Endodermal cell (in vitro differentiated cells): ENCODE measurements at places on chromosomes 4 and X. TPM values are rescaled to one million over a fixed set of nuclear protein-coding genes. Genes with fewer than 3 reads are reported as not detected.
A peak's percentile ranks its signal among the peaks of the same experiment; 100 is the strongest.

GRCh38 chr4:105198541-105198940 lies 51.9 kb downstream of the TET2 start:
- DNase-seq = no peak

DNA sequence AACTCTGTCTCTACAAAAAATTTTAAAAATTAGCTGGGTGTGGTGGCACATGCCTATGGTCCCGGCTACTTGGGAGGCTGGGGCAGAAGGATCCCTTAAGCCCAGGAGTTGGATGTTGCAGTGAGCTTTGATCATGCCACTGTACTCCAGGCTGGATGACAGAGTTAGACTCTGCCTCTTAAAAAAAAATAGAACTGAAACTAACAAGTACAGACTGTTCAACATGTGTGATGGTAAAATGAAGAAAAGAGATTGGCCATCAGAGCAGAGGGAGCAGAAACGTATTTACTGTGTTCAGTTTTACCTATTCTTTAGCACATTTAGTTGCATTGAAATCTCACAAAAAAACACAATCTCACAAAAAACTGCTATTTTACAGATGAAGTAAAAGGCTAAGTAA lies 77.9 kb upstream of the NAP1L5 start:
- no peak for DNase-seq

- DNase-seq = peak; percentile 83
Observed at GRCh38 chrX:66638591-66639500, at the start of gene EDA2R. EDA2R (minus strand) TSS chrX:66639078; CDS start chrX:66616020, 23,058 bp downstream.

GRCh38 chr4:75820676-75821075 lies 81.6 kb downstream of the PPEF2 start:
- DNase-seq = no peak

DNA sequence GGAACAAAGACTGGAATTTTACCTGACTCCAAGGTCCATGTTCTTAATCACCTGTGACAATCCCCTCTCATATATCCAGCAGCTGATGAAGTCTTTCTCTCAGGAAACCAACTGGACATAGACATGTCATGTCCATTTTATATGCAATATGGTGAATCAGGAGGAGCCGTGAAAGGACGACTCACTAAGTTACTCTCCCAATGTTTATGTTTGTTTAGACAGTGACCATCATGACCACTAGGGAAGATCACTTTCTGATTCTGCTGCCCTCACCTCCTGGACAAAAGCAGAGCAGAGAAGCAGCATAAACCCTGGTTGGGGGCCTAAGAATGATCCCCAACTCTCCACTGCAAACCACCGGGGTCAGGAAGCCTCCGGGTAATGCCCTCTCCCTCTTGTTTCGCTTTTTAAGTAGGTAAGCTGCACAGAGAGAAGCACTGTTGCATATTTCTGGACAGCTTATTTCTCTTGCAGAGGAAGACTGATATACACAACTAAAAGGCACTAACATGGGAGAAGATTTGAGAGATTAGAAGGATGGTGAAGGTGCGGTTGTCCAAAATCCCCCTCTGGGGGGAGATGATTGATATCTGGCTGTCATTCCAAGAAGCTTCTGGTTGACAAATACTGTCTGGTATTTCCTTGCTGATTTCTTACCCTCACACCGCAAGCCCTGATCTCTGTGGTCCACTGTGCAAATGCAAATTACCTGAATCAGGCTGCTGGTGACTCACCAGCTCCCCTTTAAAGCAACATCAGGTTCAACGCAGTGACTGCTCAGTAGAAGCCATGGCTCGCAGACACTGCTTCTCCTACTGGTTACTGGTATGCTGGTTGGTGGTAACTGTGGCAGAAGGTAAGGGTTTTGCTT lies at the start of gene ODAPH:
ODAPH (plus strand) TSS at position 773 of the 871 bp plus-strand sequence; CDS start at position 790, 17 bp downstream.
- DNase-seq = peak; percentile 50

- no peak for DNase-seq
Observed at GRCh38 chr4:7648544-7649395, 214.0 kb upstream of the PSAPL1 start.

DNA sequence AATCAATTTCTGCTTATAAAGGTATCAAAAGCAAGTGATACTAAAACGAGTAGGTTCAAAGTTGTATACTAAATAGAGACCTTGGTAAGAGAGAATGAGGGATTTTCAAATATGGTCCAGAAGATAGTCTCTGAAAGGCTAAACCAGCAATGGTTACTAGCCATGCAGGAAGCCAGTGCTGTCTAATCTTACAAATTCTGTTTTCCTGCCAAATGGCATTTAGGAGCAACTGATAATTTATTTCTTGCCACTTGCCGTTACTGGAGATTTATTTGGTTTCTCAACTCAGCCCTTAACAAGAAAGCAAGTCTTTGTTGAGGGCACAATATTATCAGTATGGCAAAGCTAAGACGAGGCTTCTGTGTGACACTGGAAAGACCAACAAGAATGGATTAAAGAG lies 47.2 kb downstream of the MAP7D3 start:
- no peak for DNase-seq

HTN3 gene
- total RNA-seq = not detected in 2 replicates

TEX13B gene
- 0.25 TPM in 1 of 2 replicates, not detected in the other for total RNA-seq

F8A1 gene
- 23.1 to 29.2 TPM (median 27.7 TPM) in 3 replicates for total RNA-seq

MUC7 gene
- total RNA-seq = not detected in 2 replicates

LINC00632 gene
- 230 to 248 TPM (median 247 TPM) in 3 replicates for total RNA-seq
